NCI-H1092 (cell line): ENCODE measurements at places on chromosomes 5 and 9.

DNA sequence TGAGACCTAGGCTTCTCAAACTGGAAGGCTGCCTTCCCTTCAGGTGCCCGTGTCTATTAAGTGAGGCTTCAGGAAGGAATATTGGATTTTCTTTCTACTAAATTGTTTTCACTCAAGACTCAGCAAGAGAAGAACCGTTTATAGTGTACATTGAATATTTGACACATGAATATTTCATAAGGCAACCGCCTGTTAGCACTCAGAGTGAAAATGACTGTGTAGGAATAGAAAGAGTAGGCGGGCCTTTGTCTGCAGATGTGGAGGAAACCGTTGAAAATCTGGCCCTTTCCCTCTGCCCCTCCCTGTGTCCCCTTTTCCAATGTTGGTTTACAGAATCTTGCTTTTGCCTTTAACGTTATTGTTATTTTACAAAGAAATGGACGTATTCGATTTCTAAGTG lies 6.2 kb downstream of the SAP30L start:
- no peak for DNase-seq

- no peak for DNase-seq
Observed at GRCh38 chr5:96657068-96657467, 5.1 kb upstream of the CAST start.

- no peak for DNase-seq
Observed at GRCh38 chr5:35819668-35820067, 37.0 kb upstream of the IL7R start.

- DNase-seq = no peak
Observed at GRCh38 chr9:81980568-81980967, 8.0 kb upstream of the SPATA31D1 start.

DNA sequence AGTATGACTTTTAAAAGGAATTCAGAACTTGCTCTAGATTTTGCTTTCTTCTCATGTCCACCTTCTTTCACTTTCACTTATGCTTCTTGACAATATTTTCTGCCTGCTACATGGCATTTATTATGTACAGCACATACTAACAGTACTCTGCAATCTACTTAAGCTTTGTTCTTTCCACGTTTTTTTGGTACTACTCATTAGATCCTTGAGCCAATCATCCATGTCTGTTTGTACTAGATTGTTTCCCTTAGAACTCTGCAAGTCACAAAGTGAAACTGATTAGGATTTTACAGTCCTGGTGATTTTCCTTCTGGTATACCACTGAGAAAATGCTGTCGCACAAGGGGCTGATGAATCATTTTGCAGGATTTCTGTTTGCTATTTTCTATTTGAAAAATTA lies 78.3 kb downstream of the PARP8 start:
- DNase-seq = no peak

DNA sequence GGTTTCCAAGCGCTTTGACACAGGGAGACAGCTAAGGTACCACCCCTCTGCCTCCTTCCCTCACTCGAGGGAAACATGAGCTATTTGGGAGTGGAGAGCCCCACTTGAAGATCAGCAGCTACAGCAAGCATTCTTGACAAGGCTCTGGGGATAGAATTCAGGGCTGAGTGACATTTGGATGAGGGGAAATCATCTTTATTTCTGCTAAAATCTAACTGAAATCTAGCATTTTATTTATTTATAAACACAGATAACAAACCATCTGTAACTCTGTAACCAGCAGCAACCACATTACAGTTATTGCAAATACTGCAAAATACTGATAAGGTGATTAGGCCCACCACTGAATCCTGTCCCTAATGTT lies 22.4 kb downstream of the RNF130 start:
- DNase-seq = no peak

DNA sequence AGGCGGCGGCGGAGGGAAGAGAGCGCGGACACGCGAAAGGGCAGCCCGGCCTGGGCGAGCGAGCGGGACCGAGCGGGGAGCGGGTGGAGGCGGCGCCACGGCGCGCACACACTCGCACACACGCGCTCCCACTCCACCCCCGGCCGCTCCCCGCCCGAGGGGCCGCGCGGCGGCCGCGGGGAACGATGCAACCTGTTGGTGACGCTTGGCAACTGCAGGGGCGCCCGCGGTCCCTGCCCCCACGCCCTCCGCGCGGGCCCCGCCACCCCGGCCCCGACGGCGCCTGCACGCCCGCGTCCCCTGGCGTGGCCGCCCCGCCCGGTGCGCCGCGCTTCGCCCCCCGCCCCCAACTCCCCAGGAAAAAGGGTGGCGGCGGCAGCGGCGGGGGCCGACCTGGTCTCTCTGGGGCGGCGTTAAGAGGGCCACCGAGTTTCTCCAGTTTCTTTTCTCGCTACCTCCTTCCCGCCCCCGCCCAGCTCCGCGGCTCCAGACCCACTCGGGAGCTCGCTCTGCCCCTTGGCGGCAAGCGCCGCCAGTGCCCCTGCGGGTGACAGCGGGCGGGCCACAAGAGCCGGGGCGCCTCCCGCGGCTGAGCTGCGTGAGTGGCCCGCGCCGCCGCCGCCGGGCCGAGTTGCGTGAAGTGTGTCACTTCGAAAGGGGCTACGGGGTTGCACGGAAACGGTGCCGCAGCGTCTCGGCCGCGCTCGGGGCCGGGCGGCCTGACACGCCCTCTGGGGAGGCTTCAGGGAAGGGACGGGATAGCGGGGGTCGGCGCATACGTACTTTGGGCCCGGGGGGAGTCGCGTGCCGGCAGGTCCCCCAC lies at the start of gene NR3C1:
Gene NR3C1 (minus strand): TSS at position 94 of the 823 bp plus-strand sequence. CDS start 2,847 bp downstream, outside the sequence.
- DNase-seq = peak; percentile 59

DNA sequence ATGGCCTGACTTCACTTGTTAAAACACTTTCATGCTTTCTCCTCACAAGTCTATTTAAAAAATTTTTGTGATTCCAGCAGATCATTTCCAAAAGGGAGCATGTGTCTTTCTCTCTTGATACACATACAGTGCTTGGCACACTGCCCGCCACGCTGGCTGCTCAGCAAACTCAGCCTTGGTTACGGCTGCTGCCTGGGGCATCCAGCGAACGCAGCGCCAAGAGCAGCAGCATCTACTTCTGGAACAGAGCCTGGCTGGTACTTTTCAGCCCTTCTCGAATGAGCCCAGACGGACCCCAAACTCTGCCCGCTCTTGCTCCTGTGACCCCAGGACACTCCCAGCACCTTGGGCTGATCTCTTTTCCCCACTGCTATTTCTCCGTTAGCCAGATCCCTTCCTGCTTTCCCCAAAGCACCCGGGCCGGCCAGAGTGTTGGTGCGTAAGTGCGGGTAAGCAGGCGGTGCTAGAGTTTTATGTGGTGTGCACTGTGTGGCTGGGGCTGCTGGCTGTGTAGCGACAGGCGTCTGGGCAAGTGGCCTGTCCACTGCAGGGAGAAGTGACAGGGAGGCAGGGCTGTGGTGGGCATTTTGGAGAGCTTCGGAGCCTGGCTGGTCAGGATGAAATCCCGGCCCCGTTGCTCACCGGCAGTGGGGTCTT lies 73.2 kb downstream of the SH3PXD2B start:
- peak; percentile 67 for DNase-seq

DNA sequence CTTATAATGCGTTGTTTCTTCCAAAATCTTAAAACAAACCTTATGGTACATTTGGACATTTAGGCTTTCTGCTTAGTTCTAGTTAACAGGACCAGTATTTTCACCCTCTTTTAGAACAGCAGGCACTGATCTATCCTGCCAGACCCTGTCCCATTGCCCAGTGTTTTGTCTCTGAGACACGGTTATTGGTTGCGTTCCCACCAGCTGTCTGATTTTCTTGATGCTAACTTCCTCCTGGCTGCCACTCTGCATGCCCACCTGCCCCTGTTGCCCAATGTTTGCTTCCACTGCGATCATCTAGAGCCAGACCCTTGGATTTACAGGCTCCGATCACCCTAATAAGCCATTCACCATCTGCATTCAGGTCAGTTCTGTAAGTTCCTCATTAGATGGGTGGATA lies 506.0 kb upstream of the CDH6 start:
- no peak for DNase-seq

DNA sequence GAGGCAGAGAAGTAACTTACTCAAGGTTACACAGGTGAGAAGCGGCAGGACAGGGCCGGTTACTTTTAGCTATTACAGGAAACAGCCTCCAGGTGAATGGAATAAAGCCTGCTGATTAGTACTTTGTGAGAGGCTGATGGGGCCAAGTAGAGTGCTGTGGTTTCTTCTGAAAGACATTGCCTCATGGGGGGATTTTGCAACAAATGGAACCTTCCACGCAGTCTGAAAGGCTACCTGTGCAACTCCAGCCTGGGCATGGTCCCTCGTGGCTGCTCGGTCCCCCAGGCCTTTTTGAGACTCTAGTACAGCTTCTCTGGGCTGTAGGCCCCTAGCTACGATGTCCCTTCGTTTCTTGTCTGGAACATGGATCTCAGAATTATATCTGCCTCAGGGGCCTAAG lies 2.0 kb downstream of the TMEM268 start:
- no peak for DNase-seq

- no peak for DNase-seq
Observed at GRCh38 chr5:153613144-153613543, 122.7 kb downstream of the GRIA1 start.

GRCh38 chr9:14453286-14453685 lies 139.3 kb upstream of the NFIB start:
- DNase-seq = peak; percentile 59

GRCh38 chr9:86714999-86715398 lies 232.3 kb downstream of the GAS1 start:
- no peak for DNase-seq

DNA sequence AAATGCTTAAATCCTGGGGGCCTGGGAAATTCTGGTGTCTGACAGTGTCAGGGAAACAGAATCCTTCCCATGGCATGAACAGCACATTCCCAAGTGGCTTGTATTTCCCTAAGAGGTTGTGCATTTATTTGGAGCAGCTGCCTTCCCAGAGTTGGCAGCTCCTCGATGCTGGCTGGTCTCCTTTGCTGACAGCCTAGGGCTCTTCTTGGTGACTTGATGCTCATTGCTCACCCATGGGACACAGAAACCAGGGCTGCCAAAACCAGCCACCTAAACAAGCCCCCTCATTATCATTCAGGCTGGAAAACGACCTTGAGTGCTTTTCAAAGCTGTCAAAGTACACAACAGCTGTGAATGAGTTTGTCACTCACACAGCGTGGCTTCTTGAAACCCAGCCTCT lies 24.2 kb downstream of the ENHO start:
- DNase-seq = peak; percentile 50

DNA sequence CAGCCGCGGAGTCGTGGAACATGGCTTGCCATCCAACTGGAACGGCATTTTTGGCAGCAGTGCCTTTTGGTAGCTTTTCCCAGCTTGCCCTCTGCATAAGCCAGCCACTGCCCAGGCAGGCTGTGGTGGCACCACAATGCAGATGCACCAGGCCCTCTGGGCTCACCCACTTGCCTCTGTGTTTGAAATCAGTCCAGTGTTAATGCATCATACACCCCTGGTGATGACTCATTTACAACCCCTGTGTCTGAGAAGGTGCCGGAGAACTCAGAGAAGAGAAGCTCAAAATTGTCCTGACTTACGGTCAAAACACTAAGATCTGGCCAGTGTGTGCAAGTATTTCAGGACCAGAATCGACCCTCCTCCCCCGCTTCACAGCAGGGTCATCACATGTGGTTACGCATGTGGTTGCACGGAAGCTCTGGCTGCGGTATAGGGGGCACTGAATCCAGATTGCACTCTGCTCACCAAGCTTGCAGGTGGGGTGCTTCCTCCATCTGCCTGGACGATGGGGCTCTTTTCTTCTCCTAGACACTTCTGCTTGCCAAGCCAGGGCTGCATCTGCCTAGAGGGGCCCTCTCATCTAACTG lies 66.5 kb upstream of the SMIM15 start:
- no peak for DNase-seq

- DNase-seq = no peak
Observed at GRCh38 chr9:84499969-84500582, 159.5 kb upstream of the SLC28A3 start.

DNA sequence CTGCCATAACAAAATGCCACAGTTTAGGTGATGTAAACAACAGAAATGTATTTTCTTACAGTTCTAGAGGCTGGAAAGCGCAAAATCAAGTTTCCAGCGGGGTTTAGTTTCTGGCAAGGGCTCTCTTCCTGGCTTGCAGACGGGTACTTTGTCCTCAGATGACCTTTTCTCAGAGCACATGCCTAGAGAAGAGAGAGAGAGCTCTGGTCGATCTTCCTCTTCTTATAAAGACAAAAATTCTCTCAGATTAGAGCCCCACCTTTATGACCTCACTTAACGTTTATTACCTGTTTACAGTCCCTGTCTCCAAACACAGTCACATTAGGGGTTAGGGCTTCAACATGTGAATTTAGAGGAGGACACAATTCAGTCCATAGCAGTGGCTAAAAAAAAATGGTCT lies 119.7 kb downstream of the CETN3 start:
- no peak for DNase-seq

- DNase-seq = no peak
Observed at GRCh38 chr9:16879416-16879815, 8.9 kb upstream of the BNC2 start.

DNA sequence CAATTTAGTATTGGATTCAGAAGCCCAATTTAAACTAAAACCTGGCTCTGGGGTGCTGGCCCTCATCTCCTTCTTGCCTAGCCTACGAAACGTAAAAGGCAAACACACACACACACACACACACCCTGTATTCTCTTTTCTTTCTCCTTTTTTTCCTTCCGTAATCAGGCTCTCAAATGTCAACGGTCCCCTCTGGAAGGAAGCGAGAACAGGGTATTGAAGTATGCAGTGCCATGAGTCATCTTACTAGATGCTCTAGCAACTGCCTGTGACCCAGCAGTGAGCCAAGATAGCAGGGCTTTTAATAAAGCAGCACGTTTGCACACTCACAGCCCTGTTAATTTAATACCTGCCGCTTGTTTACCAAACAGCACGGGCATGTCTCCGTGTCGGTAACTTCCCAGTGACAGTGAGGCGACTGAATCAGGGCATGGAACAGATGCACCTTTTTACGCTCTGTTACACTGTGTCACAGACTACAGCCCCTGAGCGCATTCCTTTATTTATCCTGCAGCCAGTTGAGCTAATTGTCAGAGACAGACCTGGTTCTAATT lies 243.8 kb downstream of the BNC2 start:
- DNase-seq = peak; percentile 28

- DNase-seq = no peak
Observed at GRCh38 chr9:111316796-111317195, 13.2 kb downstream of the OR2K2 start.

DNA sequence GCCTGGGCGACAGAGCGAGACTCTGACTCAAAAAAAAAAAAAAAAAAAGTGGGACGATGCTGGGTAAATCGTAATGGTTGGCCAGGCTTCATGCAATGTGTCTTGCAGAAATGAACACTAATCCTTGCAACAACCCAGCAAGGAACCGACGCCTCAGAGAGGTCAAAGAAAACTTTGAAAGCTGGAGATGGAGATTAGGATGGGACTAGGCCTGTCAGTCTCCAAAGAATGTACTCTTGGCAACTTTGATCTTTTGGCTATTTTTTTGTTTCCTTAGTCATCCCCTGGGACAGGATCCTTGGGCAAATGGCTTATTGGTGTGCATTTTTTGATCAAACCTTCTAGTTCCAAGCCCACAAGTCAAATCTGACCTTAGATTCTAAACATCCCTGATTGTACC lies 10.6 kb upstream of the PWWP2A start:
- DNase-seq = no peak
